ENCODE measurements at places on chromosomes 3 and 15.

- DNase-seq: no peak
Observed at GRCh38 chr15:30962079-30962478, 29.3 kb downstream of the MTMR10 start.

DNA sequence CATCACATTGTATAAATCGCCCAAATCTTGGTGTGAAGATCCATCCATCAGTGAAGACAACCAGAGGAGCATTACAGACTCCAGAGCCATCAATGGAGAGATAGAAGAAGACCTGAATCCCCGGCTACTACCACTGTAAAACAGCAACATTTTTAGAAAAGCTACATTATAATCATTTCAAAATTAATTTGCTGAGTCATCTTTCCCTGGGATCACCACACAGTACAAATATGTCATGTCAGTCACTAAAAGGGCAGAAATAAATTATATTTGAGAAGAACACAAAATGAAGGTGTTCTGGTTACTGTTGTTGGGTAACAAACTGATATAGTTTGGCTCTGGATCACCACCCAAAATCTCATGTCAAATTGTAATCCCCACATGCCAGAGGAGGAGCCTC, 218.5 kb upstream of the STT3B start:
- no peak for DNase-seq

- DNase-seq: no peak
Observed at GRCh38 chr3:194330579-194330978, 20.5 kb downstream of the CPN2 start.

DNA sequence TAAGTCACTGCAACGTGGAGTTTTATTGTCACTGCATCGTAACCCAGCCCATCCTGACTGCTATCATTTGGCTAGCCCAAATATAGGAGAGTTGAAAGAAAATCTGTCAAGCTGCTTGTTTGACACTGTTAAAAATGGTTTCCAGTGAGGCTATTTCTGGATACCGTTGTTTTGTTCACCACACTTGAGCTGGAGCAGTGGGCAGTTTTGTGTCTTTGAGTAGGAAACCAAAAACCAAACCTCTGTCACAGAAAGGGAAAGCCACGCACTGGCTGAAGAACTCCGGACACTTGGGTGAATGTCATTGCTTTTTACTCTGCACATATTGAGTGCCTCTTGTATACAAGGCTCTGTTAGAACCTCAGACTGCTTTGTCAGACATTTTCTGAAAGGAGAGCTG, 446.4 kb upstream of the CFAP20DC start:
- no peak for DNase-seq

DNA sequence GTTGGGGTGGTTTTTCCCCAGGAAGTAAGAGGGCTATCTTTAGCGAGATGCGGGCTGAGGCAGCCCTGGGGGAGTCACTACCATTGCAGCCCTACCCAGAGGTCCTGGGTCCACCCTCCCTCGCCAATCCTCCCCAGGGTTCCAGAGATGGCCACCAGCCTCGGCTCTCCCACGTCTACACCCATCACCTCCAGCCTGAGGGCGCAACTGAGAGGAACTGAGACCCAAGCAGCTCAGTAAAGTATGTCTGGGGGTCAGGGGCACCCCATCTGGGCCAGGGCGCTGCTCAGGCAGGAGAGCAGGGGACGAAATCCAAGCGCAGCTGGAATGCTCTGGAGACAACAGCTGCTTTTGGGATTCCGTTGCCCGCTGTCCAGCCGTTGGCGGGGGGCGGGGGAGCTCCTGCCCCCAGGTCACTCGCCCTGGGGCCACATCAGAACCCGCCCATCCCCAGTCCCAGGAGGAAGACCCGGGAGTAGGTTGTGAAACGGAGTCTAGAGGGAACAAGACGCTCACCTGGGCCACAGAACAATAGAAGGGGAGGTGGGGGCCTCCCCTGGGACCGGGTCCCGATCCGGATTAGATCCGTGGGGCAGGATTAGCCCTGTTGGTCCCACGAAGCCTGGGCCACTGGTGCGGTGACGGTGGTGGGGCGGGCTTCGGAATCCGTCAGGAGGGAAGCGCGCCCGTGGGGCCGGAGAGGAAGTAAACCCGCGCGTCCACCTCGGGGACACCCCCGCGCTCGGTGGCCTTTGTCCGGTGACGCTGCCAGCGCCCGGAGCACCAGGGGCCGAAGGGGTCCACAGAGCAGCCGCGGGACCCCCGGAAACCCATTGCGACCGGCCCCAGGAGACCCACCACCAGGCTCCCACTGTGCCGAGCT, 1.4 kb upstream of the NDUFAF3 start:
- DNase-seq: no peak

DNA sequence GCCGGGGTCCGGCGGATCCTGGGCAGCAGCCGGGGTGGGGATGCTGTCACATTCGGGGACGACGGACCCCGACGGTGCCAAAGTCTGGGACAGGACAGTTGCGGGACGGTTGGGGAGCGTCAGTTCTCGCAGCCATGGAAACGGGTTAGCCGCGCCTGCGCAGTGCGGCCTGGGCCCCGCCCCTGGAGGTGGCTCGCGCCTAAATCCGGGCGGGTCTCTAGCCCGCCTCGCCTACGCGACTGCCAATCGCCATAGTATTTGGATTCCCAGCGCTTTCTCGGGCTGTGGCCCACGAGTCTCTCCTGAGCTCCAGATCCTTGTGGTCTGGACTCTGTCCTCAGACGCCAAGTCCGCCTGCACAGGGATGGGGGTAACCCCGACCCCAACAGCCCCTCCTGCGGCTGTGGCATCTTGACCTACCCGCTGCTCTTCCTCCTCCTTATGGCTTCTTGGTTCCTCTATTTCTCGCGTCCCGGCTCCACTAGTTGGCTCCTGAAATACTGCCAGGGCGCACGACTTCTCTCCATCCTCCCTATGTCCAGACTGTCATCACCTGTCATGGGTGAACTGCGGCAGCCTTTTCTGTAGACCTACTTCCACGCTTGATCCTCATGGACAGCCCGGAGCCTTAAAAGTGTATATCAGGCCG, at the start of gene ZMYND10:
ZMYND10 (minus strand) TSS at position 147 of the 649 bp plus-strand sequence. CDS start 153 bp downstream, outside the sequence.
- peak; percentile 44 for DNase-seq

GRCh38 chr15:89448825-89449224, 47.6 kb downstream of the RHCG start:
- peak; percentile 51 for DNase-seq

DNA sequence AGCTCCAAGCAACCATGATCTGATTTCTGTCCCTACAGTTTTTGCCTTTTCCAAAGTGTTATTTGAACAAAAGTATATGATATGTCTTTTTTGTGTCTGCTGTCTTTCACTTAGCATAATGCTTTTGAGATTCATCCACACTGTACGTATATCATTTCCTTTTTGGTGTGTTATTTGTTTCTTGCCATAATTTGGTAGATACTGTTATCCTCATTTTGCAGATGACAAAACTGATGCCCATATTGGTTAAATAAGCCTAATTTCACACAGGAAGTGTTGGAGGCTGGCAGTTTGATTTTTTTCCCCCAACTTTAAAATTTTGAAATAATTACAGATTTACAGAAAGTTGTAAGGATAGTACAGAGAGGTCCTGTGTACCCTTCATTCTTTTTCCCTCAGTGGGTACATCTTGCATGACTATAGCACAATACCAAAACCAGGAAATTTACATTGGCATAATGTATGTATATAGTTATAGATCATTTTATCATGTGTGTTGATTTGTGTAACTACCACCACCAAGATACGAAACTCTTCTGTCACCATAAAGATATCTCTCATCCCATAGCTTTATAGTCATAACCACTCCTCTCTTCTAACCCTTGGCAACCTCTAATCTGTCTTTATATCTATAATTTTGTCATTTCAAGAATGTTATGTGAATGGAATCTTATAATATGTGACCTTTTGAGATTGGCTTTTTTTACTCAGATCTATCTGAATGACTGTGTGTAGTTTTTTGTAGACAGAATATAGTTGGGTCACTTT, 55.6 kb downstream of the RASA2 start:
- DNase-seq: no peak

GRCh38 chr3:149776170-149776569, 16.2 kb downstream of the ANKUB1 start:
- no peak for DNase-seq

DNA sequence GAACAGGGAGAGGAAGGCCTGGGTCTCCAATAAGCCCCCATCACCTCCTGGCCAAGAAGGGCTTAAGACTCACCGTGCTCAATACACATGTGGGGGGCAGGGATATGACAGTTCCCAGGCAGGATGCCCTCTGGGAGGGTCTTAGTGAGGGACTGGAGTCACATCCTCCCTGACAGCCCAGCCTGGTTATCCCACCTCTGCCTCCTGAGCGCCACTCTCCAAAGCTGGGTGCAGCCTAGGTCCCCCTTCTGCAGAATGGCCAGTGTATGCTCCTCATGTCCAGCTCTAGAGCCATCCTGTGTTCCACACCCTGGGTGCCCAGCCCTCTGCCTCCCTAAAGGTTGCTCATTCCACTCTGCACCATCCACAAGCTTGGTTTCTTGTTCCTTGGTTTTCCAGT, 1.2 kb upstream of the SHISA5 start:
- DNase-seq: no peak

DNA sequence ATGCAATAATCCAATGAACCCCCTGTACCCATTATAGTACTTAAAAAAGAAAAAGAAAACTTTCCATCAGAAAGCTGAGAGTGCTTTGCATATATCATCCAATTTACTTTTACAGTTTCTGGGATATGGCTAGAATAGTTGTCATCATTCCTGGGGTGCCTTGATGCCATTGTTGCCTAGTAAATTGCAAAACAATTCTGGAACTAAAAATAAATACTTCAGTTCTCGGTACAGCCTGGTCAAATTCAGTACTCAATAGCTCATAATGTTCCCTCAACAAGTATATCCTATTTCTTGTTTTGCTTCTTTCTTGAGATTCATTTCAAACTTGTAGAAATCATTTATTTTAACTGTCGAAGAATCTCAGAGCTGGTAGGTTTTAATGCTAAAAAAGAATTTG, 334.7 kb upstream of the MDFIC2 start:
- no peak for DNase-seq

DNA sequence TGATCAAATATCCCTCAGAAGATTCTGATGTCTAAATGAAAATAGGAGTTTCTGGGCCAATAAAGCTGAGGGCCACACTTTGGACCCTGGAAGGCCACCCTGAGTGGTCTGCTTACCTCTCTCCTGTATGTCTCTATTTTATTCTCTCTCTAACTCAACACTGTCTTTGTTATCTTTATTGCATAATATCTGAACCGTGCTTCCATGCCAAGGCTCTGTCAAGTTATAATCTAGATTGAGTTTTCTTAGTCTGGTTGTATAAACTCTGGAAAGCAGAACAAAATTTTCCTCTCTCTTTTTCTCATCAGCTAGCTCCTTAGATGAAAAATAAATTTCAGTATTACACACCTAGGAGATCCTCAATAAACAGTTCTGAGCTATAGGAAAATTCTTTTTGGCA, 36.2 kb upstream of the ACTL6A start:
- no peak for DNase-seq

DNA sequence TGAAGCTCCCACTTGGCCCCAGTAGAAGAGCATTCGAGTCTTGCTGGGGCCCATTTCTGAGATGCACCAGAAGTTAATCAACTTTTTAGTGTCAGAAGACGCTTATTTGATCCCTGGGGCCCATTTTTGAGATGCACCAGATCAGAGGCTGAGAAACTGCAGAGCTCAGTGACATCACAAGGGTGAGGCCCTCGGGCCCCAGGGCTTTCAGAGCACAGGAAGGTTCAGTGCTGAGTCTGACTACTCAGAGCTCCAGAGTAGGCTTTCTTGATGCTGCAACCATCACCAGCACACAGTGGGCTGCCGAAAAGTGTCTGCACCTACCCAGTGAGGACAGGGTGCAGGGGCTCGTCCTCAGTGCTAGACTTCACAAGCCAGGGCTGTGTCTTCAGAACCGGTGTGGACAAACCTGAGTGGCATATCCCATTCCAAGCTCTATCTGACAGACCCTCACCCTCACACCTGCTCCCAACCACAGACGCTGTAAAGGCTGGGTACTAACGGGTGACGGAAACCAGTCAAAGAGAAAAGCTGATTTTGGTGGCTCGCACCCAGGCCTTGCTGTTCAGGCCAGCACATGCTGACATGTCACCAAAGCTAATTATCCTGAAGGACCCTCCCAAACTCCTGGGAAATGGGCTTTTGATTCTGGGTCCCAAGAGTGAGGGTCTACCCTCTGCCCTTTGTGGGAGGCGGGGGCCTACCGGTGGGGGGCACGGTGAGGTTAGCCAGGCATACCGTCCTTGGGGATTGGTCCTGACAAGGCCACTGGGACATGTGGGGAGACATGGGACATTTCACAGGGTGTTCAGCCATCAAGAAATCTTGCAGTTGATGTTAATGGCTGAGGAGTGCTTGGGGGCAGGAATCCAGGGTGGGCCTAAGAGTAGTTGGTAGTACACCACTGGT, 83.0 kb downstream of the PDCD6IP start:
- DNase-seq: no peak

DNA sequence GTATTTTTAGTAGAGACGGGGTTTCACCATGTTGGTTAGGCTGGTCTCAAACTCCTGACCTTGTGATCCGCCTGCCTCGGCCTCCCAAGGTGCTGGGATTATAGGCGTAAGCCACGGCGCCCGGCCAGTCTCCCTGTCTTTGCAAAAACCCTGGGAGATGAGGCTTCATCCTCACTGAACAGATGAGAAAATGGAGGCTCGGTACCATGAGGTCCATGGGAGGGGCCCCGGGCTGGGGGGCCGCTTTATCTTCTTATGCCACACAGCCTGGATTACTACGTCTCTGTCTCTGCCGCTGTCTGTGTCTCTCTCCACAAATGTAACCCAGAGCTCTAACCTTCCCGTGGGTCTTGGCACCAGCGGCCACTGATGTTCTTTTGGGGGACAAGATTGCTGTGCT, 39.1 kb downstream of the ABTB1 start:
- no peak for DNase-seq

- DNase-seq: no peak
Observed at GRCh38 chr3:48614044-48614443, 4.6 kb upstream of the UQCRC1 start.

GRCh38 chr3:50232303-50232702, 3.7 kb upstream of the GNAI2 start:
- DNase-seq: no peak

DNA sequence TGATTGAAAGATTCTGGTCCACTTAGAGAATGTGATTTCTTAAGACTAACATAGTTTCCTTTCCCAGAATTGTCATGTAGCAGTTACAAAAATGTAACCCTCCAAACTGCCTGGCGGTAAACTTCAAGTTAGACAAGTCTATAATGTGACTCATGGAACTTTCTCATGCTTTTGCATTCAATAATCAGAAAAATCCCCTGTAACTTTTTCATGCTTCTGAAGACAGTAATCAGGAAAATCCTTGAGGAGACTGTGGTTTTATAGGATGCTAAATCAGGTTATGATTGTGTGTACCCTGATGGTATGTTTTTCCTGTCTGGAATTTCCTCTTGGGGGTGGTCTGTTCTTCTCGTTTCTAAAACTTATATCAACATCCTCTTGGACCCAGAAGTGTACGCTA, 74.0 kb upstream of the RARB start:
- no peak for DNase-seq

- no peak for DNase-seq
Observed at GRCh38 chr3:163327086-163327485, 1751.2 kb downstream of the SI start.
